ENCODE measurements at places on chromosomes 6 and 20.

DNA sequence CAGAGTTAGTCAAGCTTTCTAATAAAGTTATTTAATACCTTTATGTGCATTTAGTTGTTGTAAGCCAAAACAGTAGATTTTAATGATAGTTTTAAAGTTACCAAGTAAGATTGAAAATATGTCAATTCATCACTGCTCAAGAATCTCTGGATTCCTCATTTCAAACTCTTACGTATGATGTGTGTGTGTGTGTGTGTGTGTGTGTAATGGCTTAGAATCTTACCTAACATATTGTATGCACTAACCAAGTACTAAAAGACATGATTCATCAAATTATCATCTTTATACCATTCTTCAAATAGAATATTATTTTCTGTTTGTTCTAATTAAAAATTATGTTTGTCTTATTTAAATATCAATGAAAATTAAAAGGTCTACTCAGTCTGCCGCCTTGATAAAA is 41.5 kb upstream of the ZNF337 start:
- no peak for DNase-seq

- DNase-seq = no peak
Observed at GRCh38 chr6:8881663-8882062, 446.3 kb upstream of the SLC35B3 start.

- DNase-seq = no peak
Observed at GRCh38 chr20:64024141-64024990, 11.6 kb upstream of the C20orf204 start.

- no peak for DNase-seq
Observed at GRCh38 chr20:22578221-22579118, 5.9 kb downstream of the FOXA2 start.

DNA sequence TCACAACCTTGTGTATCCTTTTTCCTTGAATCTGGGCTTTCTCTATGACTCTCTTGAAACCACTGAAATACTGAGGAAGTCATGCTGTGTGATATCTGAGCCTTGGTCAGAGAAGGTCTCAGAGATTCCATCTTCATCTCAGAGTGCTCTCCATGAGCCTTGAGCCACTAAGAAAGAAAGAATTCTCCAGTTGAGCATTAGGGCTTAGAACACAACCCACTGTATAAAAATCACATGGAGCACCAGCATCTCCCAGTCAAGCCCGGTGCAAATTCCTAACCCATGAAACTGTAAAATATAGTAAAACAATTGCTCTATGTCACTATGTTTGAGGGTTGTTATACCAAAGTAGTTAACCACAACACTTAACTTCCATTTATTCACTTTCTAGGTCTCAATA is 181.4 kb downstream of the MOXD1 start:
- no peak for DNase-seq

DNA sequence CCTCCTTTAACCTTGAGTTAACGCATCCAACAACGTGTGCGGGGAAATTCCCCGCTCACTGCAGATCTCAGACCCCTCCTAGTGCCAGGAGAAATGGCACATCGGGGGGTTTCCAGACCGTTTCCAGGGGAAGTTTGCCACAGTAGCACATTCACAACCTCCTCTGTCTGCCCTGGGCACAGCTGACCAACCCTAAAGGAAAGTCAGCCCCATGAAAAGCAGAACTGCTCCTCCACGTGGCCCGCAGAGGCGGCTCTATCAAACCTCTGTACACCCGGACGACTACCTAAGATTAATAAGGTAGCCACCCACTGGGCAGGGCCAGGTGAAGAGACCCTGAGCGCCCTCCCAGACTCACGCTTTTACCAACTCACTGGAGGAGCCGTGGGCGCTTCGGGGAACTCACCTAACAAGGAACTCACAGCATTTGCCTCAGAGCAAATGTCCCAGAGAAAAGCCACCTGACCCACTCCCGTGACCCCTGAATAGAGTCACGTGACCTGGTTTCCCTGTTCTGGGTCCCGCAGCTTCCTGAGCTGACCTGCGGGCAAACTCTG is 93.1 kb downstream of the PRND start:
- peak; percentile 53 for DNase-seq

GRCh38 chr20:57323034-57323433 is 6.6 kb upstream of the SPO11 start:
- DNase-seq = no peak

DNA sequence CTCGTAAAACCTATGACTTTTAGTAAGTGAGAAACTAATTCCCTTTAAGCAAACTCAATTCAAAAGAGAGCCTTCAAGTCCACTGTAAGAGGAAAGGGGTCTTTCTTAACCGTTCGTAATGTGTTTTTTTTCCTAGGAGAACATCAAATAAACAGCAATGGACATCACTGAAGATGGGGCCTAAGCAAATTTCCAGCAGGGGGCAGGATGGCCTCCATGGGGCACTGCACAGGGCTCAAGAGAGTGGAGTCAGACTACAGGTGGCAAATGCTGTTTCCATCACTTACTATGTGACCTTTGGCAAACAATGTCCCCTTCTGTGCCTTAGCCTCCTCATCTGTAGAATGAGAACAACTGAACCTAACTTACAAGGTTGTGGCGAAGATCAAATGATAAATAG is 88.7 kb downstream of the ARHGAP18 start:
- no peak for DNase-seq

DNA sequence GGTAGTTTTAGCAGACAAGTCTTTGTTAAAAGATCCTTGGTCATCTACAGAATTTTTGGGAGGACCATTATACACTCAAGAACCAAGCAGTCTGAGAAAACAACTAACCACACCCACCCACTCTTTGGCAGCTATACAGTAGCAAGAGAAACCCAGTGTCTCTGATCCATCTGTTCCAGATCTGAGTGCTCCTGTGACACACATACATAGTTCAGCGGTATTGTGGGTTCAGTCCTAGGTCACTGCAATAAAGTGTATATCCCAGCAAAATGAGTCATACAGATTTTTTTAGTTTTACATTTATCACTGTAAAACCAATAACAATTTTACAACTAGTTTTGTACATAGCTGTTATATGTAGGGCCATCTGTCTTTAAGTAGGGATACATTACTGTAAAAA is 47.4 kb upstream of the PAK5 start:
- no peak for DNase-seq

DNA sequence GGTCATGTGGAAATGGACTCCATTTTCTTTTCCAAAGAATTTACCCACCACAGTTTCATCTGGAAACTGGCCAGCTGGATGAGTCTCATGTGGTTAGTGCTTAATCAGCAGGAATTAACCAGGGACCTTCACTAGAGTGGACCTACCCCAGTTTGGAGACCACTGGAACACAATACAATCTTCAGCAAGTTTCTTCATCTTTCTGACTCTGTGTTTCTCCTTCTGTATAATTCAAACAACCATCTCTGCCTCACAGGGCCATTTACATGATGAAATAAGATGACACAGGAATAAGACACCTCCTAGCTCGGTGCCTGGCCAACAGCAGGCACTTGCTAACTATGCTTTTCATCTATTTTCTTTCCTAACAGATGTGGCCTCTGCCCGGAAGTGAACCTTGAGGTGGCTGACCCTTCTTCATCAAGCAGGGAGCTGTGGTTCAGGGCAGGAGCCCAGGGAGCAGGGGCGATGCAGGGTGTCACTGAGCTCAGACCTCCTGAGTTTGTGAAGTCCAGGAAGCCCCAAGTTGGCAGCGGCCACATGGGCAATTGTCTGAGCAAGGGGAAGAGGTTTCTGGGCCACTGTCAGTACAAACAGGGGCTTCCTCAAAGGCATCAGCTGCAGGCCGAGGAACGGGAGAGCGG is 98.8 kb downstream of the SOD2 start:
- DNase-seq = no peak

- no peak for DNase-seq
Observed at GRCh38 chr6:127952831-127953230, 52.0 kb upstream of the THEMIS start.

DNA sequence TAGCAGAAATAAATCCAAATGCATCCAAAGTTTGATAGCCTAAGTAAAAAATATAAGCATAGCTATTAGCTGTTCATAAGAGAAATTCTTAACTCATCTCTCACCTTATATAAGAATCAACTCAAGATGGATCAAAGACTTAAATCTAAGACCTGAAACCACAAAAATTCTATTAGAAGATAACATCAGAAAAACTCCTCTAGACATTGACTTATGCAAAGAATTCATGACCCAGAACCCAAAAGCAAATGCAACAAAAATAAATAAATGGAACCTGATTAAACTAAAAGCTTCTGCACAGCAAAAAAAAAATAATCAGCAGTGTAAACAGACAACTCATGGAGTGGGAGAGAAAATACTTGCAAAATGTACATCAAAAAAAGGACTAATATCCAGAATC is 184.3 kb downstream of the TFAP2A start:
- no peak for DNase-seq

- no peak for DNase-seq
Observed at GRCh38 chr6:1536526-1537429, 72.9 kb upstream of the FOXC1 start.
